ENCODE measurements at places on chromosomes 1 and 21.

DNA sequence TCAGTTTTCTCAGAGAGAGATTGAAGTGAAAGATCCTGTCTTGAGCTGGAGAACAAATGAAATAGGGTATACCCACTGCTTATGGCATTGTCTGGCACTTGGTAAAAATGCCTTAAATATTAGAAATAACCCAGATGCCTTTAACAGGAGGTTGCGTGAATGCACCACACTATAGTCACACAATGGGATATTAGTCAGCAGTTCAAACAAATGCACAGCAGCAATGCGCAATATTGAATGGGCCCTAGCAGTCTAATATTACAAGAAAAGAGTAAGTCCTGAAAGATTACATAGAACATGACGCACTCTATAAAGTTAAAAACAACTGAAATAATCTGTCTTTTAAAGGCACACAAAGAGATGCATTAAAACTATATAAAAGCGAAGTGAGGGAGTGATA lies 161.1 kb downstream of the EDEM3 start:
- no peak for DNase-seq

DNA sequence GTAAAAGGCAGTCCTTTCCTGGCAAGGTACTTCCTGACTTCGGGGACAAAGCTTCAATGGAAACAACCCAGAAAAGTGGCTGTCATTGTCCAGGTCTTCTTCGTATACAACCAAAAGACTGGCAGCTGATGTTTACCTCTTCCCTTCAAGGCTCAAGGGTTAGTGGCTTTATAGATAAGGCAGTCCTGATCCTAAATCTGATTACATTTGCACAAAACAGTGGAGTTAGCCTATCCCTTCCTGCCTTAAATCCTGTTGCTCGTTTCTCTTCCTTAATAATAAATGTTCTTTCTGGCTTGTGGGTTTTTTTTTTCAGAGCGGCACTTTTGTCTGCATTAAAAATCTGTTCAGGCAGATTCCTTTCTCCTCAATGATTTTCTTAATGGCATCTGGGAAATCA lies 169.3 kb upstream of the KCTD3 start:
- DNase-seq, result no peak

- no peak for DNase-seq
These were observed 19.4 kb downstream of the ENO1 start for GRCh38 chr1:8858888-8859706.

DNA sequence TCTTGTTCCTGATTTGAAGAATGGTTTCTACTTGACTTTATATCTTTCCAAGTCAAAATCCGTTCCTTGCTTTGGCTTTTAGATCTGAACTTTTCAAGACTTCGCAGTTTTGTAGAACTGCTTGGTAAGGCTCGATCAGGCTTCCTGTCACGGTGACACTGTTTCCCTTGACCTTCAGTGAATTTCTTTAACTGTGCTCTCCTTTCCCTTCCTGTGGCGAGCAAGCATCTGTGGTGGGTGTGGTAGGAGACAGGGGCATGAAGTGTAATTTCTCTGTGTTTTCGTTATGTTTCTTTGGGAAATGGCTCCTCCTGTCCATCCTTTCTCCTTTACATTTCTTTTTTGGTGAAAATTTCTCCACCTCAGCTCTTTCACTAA lies 10.4 kb downstream of the STYXL2 start:
- DNase-seq, result no peak

DNA sequence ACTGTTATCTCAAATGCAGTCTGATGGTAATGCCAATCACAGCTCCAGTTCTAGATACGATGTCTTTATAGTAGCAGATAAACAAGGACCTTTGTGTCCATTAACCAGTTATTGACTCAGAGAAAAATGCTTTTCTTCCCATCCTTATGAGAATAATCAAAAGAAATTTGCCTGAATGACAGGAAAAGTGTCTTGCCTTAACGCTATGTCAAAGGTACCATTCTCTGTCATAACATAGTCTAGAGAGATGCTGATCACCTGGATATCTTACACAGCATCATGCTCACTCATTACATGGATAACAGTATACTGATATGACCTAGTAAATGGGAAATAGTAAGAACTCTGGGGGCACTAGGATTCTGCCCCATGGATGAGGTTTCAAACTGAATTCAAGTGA lies 151.7 kb upstream of the NEGR1 start:
- no peak for DNase-seq

- DNase-seq, result no peak
These were observed 356 bp downstream of the TSPAN1 start for GRCh38 chr1:46175243-46175642.

- DNase-seq, result no peak
These were observed 41.1 kb downstream of the SLC9A1 start for GRCh38 chr1:27113861-27114260.

DNA sequence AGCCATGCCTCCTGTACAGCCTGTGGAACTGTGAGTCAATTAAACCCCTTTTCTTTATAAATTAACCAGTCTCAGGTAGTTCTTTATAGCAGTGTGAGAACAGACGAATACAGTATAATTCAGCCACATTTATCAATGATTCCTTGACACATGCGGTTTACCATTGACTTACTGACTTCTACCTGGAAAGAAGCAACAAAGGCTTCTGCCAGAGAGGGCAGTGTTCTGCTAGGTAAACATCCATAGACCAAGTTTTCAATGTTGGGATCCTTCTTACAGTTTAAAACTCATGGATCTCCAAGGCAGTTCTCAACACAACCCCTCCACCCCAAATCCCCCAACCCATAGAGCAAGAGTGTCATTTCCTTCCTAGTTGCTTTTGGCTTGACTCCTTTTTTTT lies 150.6 kb downstream of the ZNF648 start:
- DNase-seq, result no peak

All from stimulated activated CD4-positive, alpha-beta T cell treated with anti-CD3 and anti-CD28 coated beads, Interleukin-1b, Interleukin-23, amount 100 ng/mL, for 1 hour (primary cell).